Pons (tissue), 1 donor: ENCODE measurements at places on chromosomes 4 and X.

- DNase-seq, result no peak
These were observed 23.0 kb upstream of the IL13RA2 start for GRCh38 chrX:115040417-115040816.

DNA sequence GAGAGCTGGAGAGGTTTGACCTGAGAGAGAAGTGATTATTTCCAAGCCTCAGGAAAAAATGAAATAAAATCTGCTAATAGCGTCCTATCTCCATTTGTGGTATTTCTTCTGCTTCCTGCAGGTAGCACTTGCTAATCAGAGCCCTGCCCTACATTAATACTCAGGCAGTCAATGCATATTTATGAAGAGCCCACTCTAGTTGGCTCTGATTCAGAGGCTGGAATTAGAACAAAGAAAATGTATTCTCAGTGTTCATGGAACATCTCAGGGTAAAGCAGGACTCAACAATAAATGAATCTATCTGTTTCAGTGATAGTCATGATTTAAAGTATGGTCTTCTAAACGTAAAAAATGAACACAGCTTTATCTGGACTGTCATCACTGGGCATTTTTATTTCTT is 1.4 kb upstream of the ATP8A1 start:
- DNase-seq, result no peak

- DNase-seq, result no peak
These were observed 506.9 kb downstream of the MID1IP1 start for GRCh38 chrX:39308126-39308525.

GRCh38 chrX:72028701-72029470 is 102.8 kb downstream of the RTL5 start:
- DNase-seq, result no peak

DNA sequence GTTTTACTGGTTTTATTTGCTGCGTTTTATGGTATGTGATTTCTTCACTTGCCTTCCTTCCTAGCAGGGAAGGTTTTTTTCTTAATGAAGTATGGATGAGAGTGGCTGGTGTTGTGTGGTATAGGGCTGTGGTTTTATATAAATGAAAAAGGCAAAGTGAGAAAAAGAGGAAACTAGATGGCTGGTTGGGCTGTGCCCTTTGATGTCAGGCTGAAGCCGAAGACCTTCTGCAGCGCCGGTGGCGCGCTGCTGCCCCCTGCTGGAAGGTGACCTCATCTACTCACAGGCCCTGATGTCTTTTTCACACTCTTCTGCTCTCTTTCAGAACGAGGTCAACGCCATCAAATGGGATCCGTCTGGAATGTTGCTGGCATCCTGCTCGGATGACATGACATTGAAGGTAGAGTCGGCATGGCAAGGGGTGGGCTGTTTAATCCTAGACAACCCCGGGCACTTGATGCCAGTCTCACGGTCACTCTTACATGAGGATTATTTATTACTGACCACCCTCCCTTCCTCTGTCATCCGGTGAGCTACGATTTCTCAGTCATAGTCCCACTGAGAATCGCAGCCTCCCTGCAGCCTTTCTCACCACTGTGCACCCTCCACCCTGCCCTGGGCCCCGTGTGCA is 56.6 kb downstream of the GPR143 start:
- DNase-seq, result peak; percentile 77

GRCh38 chr4:80213117-80213815 is 16.0 kb downstream of the PRDM8 start:
- DNase-seq, result no peak
